ENCODE measurements at places on chromosomes 6 and 20.

- no peak for DNase-seq
Observed at GRCh38 chr20:63243604-63244247, 8.0 kb downstream of the BIRC7 start.

DNA sequence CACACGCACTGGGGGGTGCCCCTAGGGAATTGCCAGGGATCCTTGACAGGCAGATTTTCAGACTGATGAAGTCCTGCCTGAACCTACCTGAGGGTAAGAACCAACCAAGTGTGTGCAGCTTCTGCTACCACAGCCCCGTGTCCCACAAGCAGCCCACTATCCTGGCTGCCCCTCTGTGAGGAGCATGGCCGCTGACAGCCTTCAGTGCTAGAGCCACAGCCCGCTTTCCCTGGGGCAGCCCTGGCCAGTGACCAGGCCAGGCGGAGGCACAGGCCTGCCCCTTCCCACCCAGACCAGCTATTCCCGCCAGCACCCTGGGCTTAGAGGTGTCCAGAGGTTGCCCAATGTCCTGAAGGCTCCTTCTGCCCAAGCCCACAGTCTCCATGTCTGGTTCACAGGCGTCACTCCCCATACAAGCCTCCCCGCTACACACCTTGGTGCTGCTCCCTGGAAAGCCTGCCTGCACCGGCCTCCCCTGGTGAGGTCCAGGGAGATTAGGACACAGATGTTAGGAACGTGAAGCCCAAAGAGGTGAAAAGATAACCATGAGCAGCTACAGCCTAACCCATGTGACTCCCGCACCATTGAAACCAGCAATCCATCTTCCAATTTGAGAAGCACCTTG, 207.0 kb downstream of the SYNDIG1 start:
- no peak for DNase-seq

DNA sequence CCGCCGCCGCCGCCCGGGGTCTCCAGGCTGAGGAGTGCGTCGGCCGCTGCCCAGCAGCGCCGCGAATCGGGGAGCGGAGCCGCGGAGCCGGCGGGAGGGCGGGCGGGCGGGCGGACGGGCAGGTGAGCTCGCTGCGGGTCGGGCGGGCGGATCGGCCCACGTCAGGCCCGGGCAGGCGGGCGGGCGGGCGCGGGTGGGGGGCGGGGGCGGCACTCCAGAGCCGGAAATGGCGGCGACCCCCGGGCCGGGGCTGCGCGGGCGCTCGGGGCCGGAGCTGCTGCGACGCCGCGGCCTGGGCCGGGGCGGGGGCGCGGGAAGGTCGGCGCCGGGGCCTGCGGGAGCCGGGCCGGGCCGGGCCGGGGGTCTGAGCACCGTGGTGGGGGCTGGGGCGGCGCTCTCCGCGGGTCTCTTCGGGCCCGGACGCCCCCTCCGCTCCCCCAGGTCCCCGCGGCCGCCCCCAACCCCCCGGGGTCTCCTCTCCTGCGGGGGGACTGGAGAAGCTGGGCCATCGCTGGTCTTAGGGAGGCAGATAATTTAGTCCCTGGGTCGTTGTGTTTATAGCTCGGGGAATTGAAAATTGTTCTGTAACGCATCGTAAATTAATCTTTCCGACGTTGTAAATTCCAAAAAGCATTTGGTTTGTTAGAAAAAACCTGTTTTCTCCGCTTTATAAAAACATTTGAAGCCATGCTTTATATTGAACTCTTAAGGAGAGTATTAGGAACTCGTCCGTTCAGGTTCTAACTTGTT, 451 bp downstream of the DNAJC5 start:
- no peak for DNase-seq

DNA sequence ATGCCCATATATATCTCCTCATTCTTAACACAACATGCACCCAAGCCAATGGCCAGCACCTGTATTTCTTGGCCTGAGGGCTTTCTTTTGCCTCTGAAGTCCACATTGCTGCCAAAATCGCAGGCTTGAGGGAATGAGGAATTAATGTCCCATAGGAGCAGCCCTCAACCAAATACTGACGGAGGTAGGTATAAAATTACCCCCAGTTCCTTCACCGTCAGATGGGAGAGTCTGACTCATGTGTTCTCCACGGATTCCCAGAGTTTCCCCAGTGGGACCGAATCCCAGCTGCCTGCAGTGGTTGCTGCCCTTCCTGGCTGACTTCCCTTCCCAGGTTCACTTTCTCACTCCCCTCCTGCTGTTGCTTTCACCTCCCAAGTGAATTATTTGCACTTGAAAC, 602.2 kb upstream of the NOX3 start:
- DNase-seq: no peak

DNA sequence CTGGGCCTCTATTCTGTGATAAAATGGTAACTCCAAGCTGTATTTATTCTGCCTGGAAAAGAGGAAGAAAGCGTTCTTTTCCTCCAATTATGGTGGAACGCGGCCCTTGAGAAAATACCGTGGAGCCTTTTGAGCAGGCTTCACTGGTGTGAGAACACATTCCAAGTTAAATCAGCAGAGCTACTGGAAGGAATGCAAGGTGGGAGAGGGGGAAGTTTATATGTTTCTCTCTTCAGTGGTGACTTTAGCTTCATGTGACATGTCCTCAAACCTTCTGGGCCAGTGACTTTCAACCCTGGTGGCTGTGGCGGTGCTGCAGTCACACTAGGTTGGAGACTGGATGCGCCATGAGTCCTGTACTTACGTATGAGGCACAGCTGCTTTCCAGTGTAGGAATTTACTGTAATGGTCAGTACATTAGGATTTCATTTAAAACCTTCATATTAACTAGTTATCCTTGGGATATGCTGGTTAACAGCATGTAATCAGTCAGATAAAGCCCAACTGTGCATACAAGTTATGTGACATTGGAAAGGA, 221.7 kb downstream of the ARID1B start:
- DNase-seq: no peak

DNA sequence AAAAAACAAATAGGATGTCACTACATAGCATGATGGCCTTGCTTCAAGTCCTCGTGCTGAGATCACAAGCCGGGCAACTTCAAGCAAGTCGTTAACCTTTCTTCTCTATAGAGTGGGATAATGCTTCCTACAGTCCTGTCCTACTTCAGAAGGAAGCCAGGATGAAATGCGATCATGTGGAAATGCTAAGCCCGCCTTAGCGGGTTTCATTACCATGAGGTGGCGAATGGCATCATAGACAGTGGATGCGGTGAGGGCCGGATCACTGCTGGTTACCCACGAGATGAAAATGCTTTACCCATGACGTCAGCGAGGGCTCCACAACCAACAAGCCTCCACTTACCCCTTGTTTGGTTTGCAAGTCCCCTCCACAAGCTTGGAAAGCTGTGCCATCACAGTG, 206.4 kb downstream of the TBXT start:
- DNase-seq: no peak

- no peak for DNase-seq
Observed at GRCh38 chr6:168400037-168400436, 40.9 kb upstream of the SMOC2 start.

All from pons (tissue), 1 donor.